Activated CD8-positive, alpha-beta T cell treated with anti-CD3 and anti-CD28 coated beads for 36 hours (primary cell): ENCODE measurements at places on chromosomes 2 and 18.

- no peak for DNase-seq
These were observed 42.8 kb downstream of the KLHL14 start for GRCh38 chr18:32730068-32730467.

DNA sequence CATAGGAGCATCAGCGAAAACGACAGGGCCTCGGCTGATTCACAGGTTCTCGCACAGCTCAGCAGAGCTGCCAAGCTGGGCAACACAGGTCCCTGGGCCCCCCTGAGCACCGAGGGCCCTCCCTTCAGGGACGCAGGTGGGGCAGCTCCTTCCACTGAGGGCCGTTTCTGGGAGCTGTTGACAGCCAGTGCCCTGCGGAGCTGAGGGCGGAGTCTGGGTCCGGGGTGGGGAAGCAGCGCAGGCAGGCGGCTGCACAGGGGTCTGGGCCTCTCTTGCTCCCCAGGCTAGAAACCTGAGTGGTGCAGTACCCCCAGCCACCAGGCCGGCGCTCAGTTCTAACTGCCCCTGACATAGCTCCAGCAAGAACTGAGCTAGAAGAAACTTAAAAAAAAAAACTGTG lies 65.7 kb downstream of the PXDN start:
- no peak for DNase-seq

GRCh38 chr2:231177156-231178025 lies 21.0 kb upstream of the ARMC9 start:
- no peak for DNase-seq

DNA sequence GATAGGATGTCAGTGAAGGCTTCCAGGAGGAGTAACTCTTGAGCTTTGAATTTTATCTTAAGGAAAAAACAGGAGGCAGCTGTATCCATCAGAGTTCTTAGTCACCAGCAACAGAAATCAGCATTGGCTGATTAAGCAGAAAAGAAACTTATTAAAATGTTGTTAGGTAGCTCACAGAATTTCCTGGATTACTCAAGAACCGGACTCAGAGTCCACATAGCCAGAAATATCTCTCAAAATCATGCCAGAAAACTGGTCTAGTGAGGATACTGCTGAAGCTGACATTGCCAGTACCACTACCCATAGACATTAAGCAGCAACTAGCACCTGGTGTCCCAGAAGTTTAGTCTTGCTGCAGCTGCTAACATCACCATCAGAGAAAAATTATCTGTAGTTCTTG lies 10.1 kb upstream of the AFTPH start:
- DNase-seq = no peak

- no peak for DNase-seq
These were observed 197.7 kb downstream of the NAPG start for GRCh38 chr18:10723496-10723895.

- DNase-seq = no peak
These were observed 61.5 kb downstream of the ADNP2 start for GRCh38 chr18:80170395-80171053.
